Retinal pigment epithelial cell (primary cell): ENCODE measurements at places on chromosomes 3 and 15.
A peak's percentile ranks its signal among the peaks of the same experiment; 100 is the strongest.

DNA sequence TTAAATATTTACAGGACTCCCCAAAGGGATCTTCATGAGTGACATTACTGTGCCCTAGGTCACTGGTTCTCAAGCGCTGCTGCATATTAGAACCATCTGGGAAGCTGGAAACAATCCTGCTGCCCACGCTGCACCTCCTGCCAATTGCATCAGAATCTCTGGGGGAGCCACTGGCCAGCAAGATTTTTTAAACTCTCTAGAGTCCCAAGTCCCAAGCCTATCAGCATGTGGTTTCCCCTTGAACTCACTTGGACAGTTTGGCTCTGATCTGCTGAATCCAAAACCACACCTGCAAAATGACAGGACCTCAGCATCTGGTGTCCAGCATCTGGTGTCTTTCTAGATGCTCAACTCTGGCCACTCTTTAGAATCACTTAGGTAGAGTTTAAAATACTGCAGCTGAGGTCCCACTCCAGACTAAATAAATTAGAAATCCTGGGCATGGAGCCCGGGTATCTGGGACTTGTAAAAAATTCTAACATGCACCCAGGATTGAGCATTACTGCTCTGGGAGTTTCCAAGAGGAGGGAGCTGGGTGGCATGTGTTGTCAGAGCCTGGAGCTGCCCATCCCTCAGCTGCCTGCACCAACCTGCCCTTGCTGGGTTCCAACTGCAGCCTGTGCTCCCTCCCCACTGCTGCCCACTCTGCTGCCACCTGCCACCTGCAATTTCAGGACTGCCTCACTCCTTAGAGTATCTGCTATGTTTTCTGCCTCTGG is 311.3 kb downstream of the SLC9A9 start:
- DNase-seq = no peak

- DNase-seq = no peak
Observed at GRCh38 chr3:60199306-60199705, 1051.9 kb downstream of the FHIT start.

DNA sequence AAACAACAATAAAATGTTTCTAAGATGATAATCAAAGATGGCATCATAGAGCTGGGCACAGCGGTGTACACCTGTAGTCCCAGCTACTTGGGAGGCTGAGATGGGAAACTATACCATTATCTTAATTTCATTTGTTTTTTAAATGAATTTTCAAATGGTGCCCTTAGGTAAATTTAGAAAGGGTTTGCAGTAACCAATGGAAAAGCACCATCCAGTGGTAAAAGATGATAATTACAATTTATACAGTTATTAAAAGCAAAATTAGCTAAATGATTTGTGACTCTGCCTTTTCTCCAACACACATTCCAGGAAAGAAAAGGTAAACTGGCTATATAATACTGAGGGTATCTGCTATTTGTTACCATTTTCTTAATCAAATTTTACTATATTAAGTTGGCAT is 14.4 kb upstream of the ANKRD28 start:
- DNase-seq = no peak

- peak; percentile 34 for DNase-seq
Observed at GRCh38 chr3:15206662-15207576, 873 bp downstream of the CAPN7 start.

GRCh38 chr3:143173242-143173641 is 53.7 kb downstream of the CHST2 start:
- no peak for DNase-seq

DNA sequence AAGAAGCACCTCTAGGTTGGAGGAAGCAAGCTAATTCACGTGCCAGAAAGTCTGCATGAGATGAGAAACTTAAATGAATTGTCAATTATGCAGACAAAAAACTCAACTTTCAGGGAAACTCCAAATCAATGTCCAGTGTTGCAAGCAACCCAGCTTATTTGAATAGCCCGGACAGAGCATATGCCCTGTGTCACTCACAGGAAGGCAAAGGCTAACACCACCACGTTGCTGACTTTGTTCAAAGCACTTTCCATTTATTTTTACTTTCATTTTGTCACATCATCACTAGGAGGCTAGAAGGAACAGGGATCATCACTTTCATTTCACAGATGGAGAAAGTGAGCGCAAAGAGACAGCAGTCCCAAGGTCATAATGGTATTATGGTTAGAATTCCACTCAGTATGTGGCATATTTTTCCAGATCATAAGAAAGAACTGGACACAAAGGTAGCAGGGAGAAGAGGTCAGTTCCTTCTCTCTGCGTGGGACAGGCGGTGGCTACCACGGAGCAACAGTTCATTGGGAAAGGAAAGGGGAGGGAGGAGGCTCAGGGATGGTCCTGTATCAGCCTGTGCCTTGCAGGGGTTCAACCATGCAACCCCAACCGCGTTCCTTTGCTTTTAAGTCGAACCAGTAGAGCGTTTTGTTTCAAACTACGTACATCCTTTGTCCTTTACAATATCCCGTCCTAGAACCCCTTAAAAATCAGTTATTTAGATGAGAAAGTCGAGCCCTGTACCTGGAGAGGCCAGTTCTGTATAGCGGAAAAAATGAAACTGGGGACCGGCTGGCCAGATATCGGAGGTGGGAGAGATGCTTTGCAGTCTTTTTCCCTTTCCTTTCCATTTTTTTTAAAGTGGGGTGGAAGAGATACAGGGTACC is 1.1 kb downstream of the HEG1 start:
- DNase-seq = no peak

GRCh38 chr3:151386056-151386455 is 1.5 kb upstream of the P2RY12 start:
- DNase-seq = no peak

GRCh38 chr15:100712226-100712625 is 109.8 kb downstream of the ASB7 start:
- no peak for DNase-seq

- no peak for DNase-seq
Observed at GRCh38 chr3:42490243-42490642, 12.2 kb upstream of the VIPR1 start.

DNA sequence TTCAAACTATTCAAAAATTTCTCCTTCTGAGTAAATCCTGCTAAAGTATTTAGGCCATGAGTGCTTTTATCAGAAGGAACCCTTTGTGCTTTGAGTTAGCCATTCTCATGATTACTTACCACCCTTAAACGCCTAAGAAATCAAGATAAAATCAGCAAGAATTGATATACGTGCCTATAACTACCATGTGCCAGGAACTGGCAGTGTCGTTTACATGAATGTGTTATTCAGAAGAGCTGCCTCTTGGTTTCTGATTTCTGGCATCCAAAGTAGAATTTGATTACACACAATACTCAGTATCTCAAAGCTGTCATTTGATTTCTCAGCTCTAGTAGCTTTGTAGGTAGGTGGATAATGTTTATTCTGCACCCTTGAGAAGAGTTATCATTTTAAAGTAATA is 351.3 kb upstream of the CCDC54 start:
- DNase-seq = peak; percentile 74

GRCh38 chr3:151460774-151461450 is at the start of gene IGSF10:
IGSF10 (minus strand) TSS chr3:151461061; CDS start chr3:151458709, 2,352 bp downstream.
- DNase-seq = no peak

- no peak for DNase-seq
Observed at GRCh38 chr15:48395521-48396011, 64.3 kb downstream of the DUT start.

GRCh38 chr3:157100608-157101396 is 59.1 kb downstream of the CCNL1 start:
- no peak for DNase-seq

DNA sequence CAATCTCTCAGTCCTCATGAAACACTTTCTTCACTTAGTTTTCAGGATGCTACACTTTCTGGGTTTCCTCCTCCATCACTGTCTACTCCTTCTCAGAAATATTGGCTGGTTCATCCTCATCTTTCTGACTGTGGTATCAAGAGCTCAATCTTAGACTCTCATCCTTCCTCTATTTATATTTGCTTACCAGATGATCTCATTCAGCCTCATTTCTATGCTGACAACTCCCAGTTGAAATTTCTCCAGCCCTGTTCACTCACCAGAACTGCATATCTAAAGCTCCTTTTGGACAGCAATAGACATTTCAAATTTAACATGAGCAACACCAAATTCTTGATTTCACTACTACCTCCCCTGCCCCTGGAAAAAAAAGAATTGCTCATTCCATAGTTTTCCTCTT is 48.0 kb upstream of the FBN1 start:
- no peak for DNase-seq

DNA sequence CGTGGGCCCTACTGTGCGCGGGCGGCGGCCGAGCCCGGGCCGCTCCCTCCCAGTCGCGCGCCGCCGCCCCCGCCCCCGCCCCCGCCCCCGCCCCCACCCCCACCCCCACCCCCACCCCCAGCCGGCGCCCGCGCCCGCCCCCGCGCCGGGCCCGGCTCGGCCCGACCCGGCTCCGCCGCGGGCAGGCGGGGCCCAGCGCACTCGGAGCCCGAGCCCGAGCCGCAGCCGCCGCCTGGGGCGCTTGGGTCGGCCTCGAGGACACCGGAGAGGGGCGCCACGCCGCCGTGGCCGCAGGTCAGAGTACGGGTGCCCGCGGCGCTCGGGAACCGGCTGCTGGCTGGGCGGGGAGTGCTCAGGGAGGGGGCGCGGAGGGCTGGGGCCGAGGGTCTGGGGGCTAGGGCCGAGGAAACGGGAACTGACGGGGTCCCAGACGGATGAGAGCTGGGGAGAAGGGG is 1.1 kb upstream of the PPARG start:
- DNase-seq = no peak

- DNase-seq = no peak
Observed at GRCh38 chr15:34501131-34501530, 63.5 kb upstream of the GOLGA8A start.

GRCh38 chr3:169573148-169573547 is 90.4 kb downstream of the MECOM start:
- no peak for DNase-seq

GRCh38 chr15:98452238-98452637 is 196.1 kb upstream of the IGF1R start:
- DNase-seq = no peak

GRCh38 chr3:29004885-29005599 is 275.8 kb upstream of the RBMS3 start:
- no peak for DNase-seq

- no peak for DNase-seq
Observed at GRCh38 chr3:71787851-71788405, 3.0 kb upstream of the PROK2 start.

GRCh38 chr3:17195192-17195611 is 310.4 kb downstream of the PLCL2 start:
- DNase-seq = no peak

DNA sequence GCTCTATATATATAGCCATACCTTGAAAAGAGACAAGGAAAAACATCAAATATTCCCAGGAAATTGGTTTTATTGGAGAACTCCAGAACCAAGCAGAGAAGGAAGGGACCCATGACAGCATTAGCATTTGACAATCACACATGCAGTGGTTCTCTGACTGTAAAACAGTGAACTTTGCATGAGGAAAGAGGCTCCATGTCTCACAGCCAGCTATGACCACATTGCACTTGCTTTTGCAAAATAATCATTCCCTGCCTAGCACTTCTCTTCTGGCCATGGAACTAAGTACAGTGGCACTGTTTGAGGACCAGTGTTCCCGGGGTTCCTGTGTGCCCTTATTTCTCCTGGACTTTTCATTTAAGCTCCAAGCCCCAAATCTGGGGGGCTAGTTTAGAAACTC is 85.5 kb downstream of the TGFBR2 start:
- DNase-seq = no peak

GRCh38 chr3:141553055-141553454 is 66.2 kb downstream of the RASA2 start:
- DNase-seq = no peak

DNA sequence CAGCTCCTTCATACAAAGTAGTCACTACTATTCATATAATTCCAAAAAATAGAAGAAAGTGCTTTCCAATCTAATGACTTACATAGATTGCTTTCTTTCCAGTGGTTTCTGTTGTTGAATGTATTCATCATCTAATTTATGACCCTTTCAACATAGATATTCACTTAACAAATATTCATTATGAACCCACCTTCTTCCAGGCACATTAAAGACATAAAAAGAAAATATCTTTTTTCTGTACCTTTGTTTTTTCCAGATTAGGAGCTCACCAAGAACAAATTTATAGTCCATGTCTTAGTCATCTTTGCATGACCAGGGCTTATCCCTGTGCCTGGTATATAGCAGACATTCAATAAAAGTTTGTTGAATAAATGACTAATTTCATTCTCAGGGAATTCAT is 32.4 kb upstream of the PDZRN3 start:
- DNase-seq = no peak

DNA sequence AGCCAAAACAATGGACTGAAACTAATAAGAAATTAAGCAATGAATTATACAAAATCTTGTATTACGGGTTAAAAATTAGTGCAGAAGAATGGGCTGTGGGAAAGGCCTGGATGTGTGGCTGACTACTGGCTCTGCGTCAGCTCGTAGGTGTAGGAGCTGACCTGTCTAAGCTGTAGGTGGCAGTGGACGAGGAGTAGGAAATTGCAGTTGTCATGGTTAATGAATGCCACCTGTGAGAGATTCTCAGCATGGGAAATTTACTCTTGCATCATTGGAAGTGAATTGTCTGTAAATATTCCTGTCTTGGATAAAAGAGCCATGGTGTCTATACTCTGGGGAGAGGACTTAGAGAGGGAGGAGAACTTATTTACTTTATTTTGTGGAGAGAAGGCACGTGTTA is 23.4 kb downstream of the CHRNA7 start:
- DNase-seq = no peak

GRCh38 chr3:141237701-141238521 is 6.3 kb downstream of the PXYLP1 start:
- no peak for DNase-seq

DNA sequence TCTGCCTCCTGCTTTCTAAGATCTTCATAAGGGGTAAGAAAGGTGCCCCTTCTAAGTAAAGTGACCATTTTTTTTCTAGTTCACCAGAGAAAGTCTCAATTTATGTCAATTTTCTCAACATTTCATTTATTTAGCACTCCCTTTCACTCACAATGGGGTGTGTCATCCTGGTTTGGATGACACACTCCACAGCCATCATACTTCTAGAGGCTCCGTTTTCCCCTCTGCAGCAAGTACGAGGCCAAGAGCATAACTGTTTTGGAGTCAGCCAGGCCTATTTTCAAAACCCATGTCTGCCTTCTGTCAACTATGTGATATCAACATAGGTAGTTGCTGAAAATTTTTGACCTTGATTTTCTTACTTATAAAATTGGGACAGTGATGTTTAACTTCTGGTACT is 703.2 kb downstream of the NLGN1 start:
- no peak for DNase-seq

- DNase-seq = no peak
Observed at GRCh38 chr3:190318666-190319065, 3.6 kb downstream of the CLDN1 start.

DNA sequence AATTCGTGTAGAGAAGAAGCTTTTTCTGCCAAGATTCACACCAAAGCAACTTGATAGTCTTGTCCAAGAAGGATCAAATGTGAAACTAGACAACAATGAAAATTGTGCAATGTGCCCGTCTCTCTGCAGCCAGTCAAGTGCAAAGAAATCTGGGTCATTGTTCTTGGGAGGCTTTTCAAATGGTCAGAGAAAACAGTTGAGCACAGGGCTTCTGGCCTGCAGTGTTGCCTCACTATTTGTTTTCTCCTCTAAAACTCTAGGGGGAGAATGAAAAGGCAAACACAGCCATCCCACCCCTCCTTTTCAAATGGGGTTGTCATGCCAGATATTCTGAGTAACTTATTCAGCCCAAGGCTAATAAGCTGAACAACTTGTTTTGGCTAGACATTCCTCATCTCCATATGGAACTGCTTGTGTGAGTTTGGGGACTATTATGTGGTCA is 417.6 kb upstream of the CDIN1 start:
- no peak for DNase-seq

GRCh38 chr3:182886497-182886896 is 93.2 kb downstream of the ATP11B start:
- no peak for DNase-seq

- DNase-seq = no peak
Observed at GRCh38 chr15:80156176-80156720, 3.4 kb downstream of the FAH start.
